ENCODE measurements at places on chromosomes 5 and 9.

GRCh38 chr5:77620405-77620804 is 18.1 kb downstream of the OTP start:
- DNase-seq = no peak

DNA sequence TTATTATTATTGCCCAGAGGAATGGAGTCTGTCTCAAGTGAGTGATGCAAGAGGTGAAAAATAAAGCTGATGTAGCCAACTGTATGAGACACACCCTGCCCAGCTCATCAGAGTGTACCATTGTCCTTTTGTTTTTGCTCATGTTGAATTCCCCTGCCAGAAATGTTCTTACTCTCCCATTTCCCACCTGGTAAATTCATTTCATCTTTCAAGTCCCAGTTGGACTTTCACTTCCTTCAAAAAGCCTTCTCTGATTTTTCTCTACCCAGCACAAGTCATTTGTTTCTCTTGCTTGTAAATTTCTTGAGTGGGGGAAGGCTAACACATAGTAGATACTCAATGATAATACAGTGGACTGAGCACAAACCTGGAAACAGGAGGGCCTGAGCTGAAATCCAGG is 394.5 kb upstream of the ZNF462 start:
- no peak for DNase-seq

DNA sequence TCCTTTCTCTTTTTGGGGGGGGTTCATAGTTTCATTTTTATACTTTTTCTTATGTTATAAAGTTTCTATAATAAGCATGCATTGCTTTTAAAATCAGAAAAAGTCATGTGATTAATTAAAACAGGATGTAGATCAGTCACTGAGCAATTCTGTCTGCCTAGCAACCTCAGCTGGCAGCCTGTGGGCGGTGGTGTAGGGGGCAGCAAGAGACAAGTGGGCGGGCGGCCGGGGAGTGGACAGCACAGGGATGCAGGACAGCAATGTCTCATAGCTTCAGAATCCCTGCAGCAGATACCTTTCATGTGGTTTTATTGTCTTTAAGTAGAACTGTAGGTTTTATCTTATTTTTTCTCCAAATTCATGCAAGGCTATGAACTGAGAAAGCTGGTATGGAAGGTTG is 101.9 kb upstream of the S1PR3 start:
- no peak for DNase-seq

DNA sequence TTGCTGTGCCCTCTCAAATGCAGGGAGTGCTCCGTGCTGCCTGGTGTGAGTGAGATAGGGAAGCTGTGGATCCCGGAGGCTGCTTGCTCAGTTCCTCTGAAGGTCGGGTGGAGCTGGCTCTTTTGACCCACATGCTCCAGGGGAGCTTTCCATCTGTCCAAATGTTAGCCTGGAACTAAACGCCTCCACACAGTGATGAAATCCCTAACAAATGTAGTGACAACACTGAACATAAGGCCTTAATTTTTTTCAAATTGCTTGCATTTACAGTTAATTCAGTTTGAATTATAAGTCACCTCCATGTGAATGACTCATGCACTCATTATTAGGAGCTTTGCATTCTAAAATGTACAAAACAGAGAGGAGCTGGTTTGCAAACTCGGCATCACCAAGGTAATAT is 27.0 kb downstream of the PRDM6 start:
- DNase-seq = no peak

DNA sequence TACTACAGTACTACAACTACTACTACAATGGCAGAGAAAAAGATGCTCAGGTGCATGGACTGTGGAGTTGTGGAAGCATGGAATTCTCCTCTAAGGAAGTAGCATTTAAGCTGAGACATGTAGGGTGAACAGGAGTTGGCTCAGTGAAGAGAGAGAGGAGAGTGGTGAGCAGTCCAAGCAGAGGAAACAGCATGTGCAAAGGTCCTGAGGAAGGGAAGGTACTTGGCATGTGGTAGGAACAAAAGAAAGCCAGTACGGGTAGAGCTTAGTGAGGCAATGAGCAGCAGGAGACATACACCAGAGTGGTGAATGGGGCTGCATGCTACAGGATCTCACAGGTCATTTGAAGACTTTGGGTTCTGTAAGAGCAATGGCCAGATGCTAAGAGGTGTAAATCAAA is 41.4 kb upstream of the GLRA1 start:
- DNase-seq = no peak

- DNase-seq = no peak
Measured at GRCh38 chr9:16293610-16294009, 576.9 kb downstream of the BNC2 start.

GRCh38 chr5:141875022-141875740 is 3.0 kb downstream of the PCDH1 start:
- no peak for DNase-seq

- DNase-seq = no peak
Measured at GRCh38 chr9:71690063-71690688, 78.1 kb downstream of the CEMIP2 start.

- DNase-seq = no peak
Measured at GRCh38 chr5:67085616-67086015, 111.0 kb downstream of the CD180 start.

DNA sequence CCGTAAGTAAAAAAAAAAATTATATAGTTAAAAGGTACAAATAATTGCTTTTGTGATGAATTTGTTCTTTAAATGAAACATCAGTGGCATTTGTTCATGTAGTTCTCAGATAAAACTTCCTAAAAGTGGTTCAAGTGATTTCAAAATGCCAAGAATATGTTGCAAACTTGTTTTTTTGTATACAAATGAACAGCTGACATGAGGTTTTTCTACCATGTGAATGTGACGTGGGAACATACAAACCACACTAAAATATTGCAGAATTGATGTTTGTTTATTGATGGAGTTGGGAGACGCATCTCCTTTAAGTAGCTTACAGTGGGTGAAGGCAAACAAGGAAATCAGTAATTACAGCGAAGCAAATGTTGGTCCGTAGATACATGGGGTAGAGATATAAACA is 16.9 kb downstream of the BASP1 start:
- DNase-seq = no peak

GRCh38 chr9:76729980-76730737 is 34.1 kb upstream of the PCA3 start:
- DNase-seq = no peak

GRCh38 chr5:150618163-150618562 is 22.3 kb upstream of the SYNPO start:
- peak; percentile 54 for DNase-seq

DNA sequence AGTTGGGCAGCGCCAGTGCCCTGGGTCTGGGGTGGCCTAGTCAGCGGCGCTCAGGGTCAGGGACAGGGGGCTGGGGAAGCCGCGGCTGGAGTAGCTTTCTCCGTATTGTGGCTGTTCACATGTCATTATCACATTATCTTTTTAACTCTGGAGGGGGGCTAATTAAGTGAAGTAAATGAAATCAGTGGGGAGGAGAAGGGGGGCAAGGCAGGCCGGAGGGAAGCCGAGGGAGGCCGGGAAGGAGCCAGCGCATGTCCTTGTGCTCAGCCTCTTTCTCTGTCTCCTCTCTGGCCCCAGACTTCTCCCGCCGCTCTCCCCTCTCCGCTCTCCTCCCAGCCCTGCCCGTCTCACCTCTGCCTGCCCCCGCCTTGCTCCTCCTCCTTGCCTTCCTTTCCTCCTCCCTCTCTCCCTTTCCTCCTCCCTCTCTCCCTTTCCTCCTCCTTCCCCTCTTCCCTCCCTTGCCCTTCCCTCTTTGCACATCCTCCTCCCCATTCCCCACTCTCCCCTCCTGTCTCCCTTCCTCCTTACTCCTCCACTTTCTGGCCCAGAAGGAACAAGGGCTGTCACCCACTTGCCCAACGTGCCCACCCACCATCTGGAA is 38.7 kb downstream of the ASS1 start:
- DNase-seq = no peak

All from adrenal gland (tissue), 19 donors.